ENCODE measurements at places on chromosomes 7 and 10.
A peak's percentile ranks its signal among the peaks of the same experiment; 100 is the strongest.

- no peak for DNase-seq
These were observed 164.6 kb downstream of the AUTS2 start for GRCh38 chr7:69762821-69763352.

DNA sequence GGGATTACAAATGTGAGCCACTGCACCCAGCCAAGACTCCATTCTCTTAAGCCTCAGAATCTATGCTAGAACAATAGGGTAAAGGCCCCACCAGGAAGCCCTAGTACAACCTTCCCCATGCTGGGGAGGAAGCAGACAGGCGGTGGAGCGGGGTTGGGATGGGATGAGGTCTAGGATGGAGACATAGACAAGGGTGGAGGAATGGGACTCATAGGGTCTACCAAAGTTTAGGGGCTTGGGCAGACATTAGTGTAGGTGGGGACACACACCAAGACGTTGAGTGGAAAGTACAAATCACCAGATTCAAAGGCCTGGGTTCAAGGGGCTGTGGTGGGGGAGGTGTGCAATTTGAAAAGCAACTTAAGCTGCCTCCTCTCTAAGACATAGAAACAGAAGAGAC is 19.3 kb downstream of the PRSS2 start:
- no peak for DNase-seq

- DNase-seq, result peak; percentile 44
These were observed 5.8 kb downstream of the CTBP2 start for GRCh38 chr10:125154529-125154928.

- DNase-seq, result no peak
These were observed 47.8 kb upstream of the JAZF1 start for GRCh38 chr7:28228396-28228795.

DNA sequence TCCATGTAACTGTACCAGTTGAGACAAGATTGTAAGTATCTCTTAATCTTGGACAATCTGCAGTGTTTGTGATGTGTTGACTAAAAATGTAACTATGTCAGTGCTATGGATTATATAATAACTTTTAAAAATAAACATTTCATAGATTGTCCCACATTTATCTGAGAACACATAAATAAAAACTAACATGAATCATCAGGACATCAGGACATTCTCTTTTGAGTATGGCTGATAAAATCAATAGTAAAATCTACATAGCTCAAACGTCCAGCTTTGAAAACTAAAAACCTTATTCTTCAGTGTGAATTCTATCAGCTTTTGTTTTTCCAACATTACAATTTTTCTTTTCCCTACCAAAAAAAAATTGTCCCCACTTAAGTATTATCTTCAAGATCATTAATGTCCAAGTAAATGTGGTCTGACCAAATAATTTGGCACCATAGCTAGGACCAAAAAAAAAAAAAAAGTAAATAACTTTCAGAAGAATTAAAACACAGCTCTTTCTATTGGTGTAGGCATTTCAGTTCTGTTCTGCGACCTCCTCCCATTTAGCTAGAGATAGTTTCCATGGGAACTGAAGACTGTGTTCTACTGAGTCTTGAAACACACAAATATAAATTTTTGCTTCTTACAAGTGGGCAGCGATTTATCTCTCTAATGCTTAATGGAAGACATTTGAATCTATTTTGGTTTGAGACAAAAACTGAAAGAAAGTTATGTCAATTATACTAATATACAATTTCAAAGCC is 123.0 kb upstream of the SGCE start:
- no peak for DNase-seq

- no peak for DNase-seq
These were observed 35.8 kb upstream of the DIP2C start for GRCh38 chr10:725302-725701.

DNA sequence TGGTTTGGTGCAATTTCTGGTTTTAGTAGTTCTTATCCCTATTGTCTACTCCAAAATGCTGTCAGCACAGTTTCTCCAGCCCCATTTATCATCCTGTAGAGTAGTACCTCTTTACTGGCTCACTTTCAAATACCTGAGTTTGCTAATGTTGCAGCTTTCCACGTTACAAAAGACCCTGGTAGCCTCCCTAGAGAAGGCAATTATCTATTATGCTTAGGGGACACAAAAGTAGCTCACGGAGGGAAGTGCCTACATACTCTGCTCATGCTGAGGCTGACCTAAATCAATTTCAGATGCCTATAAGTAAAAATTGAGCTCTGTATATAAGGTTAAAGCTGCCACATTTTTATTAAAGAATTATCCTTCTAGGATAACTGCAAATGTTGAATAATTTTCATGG is 603.6 kb downstream of the CNTNAP2 start:
- DNase-seq, result no peak

DNA sequence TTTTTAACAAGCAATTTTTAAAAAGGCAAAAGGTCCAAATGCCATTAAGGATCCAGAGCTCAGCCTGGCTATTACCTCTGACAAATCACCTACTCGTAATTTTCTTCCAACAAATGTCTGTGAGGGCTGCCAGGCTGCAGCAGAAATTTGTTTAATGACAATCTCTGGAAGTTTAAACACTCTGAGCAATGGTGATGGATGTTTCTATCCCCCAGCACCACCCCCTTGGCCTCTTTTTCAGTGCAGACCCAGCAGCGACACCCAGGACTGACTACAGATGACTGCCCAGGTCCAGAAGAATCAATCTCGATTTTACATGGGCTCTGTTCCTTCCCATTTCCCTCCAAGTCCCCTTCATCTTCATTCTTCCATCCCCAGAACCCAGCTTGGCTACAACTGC is 201.4 kb upstream of the AOAH start:
- DNase-seq, result no peak

GRCh38 chr10:113094114-113094486 is 144.1 kb downstream of the TCF7L2 start:
- no peak for DNase-seq

Measured in astrocyte of the hippocampus (primary cell).